Stimulated activated CD8-positive, alpha-beta memory T cell treated with anti-CD3 and anti-CD28 coated beads, Interleukin-7, amount 100 ng/mL, for 1 hour (primary cell): ENCODE measurements at places on chromosomes 5 and 9.

DNA sequence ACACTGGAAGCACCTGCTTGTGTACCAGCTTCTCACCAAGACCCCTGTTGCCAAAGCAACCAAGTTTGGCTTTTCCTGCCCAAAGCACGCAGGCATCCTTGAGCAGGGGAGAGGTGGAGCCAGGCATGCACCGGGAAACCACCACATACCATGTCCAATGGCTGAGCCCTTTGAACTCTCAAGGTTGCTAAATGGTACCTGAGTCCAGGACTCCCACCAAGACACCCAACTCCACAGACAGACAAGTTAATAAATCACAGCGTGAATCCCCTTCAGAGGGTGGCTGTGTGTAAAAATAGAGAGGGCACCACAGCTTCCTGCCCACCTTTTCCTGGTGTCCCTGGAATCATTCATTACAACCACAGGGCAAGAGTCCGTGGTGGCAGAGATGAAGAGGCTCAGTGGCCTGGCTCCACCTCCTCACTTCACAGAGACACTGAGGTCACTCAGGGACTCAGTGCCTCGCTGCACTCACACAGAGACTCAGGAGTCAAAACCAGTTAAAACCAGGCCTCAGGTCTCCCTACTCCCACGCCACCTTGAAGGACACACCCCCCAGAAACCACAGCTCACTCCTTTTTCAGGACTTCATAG lies 143.7 kb downstream of the C5orf15 start:
- DNase-seq = no peak

GRCh38 chr5:95284572-95285408 lies at the start of gene MCTP1:
MCTP1 (minus strand) TSS chr5:95285094.
- no peak for DNase-seq

GRCh38 chr5:111469293-111469896 lies 42.9 kb downstream of the STARD4 start:
- no peak for DNase-seq

GRCh38 chr5:139684350-139684880 lies 36.3 kb downstream of the CXXC5 start:
- DNase-seq = no peak

DNA sequence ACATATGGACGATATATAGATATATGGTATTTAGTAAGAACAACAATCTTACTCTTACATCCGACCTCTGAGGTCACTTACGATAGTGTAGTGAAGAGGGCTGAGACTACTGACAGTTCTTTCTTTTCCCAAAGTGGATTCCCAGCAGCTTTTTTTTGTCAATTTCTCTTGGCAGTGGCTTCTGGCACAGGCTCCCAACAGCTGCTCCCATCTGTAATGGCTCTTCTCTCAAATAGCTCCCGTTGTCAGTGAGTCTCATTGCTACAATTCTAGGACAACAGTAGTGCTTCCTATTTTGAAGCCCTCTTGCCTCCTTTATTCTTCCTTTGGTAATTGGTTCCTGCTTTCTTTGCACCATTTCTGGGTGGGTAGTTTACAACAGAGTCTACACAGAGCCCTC lies 68.4 kb downstream of the SLC25A46 start:
- no peak for DNase-seq

GRCh38 chr5:53037141-53037859 lies 48.1 kb downstream of the ITGA2 start:
- no peak for DNase-seq

DNA sequence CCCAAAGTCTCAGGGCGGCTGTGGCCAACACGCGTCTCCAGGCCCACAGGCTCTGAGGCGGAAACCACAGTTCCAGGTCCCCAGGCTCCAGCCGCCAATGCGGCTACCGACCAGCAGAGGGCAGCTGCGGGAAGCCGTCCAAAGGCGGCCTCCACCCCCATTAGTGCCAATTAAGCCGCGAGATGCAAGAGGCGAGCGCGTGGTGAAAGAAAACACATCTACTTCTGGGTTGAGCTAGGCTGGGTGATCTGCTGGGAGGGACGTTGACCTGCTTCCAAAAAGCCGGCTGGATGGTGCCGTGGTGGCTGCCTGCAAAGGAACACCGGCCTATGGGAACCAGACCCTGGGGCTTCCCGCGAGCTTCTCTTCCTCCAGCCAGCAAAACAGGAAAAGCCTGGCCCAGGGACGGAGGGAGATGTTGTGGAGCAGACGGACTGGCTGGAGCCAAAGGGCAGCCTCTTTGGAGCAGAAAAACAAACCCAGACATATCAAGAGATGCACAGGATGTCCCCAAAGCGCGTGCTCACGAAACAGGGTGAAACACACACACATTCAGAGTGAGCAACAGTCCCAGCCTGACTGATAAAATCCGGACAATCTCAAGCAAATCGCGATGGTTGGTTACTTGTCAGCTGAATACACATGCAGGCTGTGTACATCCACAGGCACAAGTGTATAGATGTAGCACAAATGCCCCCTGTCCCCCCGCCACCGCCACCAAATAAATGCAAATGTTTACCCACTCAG lies 187.1 kb upstream of the BRINP1 start:
- DNase-seq = no peak

GRCh38 chr9:137319011-137319738 lies 17.1 kb upstream of the NRARP start:
- no peak for DNase-seq

- no peak for DNase-seq
Observed at GRCh38 chr5:59532979-59533729, 360.4 kb downstream of the PDE4D start.

DNA sequence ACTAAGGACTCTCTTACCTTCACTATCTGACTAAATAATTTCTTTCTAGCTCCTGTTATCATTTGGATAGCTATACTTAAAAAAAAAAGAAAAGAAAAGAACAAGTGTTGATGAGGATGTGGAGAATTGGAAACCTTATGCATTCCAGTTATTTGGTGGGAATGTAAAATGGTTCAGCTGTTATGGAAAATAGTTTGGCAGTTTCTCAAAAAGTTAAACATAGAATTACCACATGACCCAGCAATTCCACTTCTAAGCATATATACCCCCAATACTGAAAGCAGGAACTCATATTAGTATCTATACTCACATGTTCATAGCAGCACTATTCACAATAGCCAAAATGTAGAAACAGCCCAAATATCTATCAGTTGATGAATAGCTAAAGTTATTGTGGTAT lies 61.1 kb downstream of the GNA14 start:
- DNase-seq = no peak

DNA sequence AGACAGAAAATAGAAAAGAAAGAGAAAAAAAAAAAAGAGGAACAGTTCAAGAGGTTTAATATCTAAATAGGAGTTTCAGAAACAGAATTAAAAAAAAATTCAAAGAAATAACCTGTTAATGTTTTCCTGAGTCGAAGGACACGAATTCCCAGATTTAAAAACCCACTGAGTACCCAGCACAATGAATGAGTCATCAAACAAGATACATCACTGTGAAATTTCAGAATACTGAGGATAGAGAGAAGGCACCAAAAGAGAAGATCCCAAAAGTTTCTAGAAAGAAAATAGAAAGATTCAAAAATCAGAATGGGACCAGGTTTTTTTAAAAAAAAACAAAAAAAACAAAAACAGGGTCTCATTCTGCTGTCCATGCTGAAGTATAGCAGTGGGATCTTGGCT lies 8.8 kb downstream of the CDO1 start:
- DNase-seq = no peak

- no peak for DNase-seq
Observed at GRCh38 chr5:125549322-125549911, 803.0 kb upstream of the ZNF608 start.

- no peak for DNase-seq
Observed at GRCh38 chr9:121929893-121930875, 162.9 kb downstream of the TTLL11 start.

- DNase-seq = no peak
Observed at GRCh38 chr5:37723162-37723961, 116.5 kb downstream of the GDNF start.

GRCh38 chr9:107875571-107875980 lies 386.0 kb upstream of the KLF4 start:
- DNase-seq = no peak

- no peak for DNase-seq
Observed at GRCh38 chr9:115808695-115809094, 344.9 kb upstream of the PAPPA start.

- no peak for DNase-seq
Observed at GRCh38 chr9:113187929-113188595, 33.0 kb downstream of the FKBP15 start.

DNA sequence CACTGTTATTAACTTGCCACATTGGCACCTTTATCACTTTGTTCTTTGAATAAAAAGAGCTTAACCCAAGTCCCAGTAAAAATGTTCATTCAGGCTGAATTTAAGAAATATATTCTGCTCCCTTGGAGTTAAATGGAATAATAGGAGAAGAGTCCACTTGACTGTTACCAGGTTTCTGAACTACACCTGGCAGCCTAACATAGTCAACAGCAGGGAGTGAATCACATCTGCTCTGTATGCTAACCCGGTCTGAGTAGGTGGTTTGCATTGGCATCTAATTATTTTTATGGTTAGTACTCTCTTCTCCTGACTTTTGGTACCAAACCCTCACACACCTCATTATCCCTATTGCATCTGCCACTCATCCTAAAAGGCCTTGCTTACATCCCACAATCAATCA lies 86.7 kb downstream of the STK32A start:
- DNase-seq = no peak

DNA sequence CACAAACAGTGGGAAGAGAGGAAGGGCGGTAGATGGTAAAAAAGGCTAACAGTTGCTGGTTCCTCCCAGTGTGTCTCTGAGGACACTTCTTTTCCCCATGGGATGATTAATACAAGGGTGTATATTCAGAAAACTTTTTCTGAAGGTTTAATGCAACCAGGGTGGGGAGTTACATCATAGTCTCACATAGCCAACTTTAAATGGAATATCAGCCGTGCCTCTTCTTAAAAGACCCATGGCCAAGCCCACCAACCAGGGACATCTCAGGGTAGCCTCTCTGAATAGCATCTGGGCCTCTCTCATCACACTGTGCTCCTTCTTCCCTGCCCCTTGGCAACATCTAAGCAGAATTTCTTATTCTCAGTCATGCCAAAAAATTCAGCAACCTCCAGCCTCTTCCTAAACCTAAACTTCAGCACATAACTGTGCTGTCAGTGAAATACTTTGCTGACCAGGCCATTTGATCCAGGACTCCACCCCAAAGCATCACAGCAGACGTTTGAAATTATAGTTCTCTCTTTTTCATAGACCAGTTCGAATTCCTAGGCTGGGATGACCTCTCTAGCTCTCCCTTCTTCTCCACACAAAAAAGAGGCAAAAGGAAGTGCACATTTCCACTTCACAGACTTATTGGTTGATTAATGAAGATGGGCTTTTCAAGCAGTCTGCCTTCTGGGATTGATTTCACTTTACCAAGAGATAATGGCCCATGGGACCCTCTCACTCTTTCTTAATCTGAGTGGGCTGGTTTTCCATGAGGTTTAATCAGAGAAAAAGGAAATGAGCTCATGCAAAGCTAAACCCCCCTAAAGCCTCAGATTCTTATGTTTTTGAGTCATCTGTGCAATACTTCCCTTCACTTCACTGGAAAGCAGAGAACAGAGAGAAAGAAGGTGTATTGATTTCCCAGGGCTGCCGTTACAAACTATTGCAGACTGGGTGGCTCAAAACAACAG lies 85.1 kb upstream of the RAI14 start:
- no peak for DNase-seq

- DNase-seq = no peak
Observed at GRCh38 chr9:26744191-26744965, 148.2 kb downstream of the CAAP1 start.

- DNase-seq = no peak
Observed at GRCh38 chr5:132309679-132310078, 15.5 kb downstream of the SLC22A4 start.

DNA sequence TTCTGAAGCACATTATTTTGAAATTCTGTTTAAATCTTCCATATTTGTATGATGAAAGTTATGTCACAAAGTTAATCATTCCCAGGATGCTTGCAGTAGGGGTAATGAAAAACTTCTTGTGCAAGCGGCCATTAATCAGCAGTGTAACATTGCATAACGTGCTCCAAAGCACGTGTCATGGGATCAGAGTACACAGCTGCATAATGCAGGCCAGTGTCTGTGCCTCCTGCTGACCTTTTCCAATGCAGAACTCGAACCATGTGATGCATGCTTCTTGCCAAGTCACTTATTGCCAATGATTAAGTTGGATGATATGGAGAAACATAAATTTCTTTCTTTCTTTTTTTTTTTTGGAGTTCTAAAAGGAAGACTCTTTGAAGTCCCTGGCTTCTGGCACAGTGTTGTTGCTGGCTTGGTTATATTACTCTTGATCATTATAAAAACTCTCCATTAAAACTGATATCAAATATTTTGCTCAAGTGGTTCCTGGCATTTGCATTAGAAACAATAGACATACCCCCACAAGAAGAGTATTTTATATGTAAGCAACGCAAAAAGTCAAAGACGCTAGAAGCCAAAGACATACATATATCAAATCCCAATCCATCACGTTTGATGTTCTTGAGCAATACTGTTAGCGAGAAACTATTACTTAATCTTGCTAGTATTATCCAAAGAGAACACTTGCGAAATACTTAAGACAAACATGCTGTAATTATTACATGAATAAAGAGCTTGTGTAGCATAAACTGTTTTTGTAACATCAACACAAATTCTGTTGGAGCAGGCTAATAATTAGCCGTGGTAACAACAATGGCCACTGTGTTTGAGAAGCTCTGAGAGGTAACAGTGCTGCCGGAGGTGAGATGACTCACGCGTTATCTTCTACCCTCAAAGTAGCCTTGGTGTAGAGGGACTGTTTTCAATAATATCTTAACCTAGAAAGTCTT lies 164.2 kb downstream of the AUH start:
- DNase-seq = no peak

GRCh38 chr9:124593651-124594058 lies 86.5 kb upstream of the NR5A1 start:
- no peak for DNase-seq

DNA sequence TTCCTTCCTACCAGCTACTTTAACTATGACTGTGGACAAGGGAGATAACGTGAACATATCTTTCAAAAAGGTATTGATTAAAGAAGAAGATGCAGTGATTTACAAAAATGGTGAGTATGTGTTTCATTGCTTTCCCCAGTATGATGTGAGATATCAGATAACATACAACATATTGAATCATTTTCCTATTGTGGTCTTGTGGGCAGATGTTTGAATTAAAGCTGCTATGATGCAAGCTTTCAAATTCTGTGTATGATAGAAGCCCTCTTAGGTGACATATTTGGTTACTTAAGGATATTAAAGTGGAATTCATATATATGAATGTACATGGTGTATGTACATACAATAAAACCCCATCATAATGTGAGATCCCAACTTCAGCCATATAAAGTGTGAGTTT lies 59.5 kb downstream of the TEK start:
- DNase-seq = no peak

GRCh38 chr5:132777209-132778069 lies at the start of gene SEPTIN8:
SEPTIN8 (minus strand) TSS chr5:132777239; CDS start chr5:132777137, 102 bp downstream.
- DNase-seq = no peak

GRCh38 chr9:130116346-130116745 lies 55.9 kb upstream of the NCS1 start:
- DNase-seq = no peak

DNA sequence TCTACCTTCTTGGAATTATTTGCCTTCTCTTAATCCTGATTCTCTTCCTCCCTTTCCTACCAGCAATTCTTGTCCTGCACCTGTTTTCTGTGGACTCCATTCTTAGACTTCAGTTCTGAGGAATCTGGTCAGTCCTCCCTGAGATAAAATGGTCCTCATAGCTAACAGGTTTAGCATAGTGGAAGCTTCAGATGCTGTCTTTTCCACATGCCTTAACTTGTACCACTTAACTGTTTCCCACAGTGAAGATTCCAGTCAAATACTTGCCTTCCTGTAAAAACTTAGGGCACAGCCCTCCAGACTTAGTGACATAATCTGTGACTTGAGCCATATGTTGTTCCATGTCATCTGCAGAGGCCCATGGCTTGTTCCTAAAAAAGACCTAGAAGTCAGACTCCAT lies 261.3 kb downstream of the CWC27 start:
- no peak for DNase-seq
